ENCODE measurements at places on chromosomes 5 and 9.

DNA sequence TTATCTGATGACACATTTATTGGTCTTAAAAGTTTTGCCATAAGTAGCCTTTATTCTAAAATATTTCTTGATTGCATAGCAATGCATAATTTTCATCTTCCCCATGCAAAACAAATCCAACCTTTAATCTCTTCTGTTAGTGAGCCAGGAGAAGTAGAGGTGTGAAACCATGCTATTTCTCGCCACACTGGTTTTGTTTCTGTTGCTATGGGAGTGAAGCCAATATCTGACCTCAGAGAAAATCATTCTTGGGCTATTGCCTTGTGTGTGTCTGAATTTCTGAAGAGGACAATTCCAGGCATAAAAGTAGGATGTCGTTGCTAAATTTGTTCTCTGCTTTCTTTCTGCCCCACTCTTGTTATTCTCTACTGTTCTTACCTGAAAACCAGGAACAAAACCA lies 183.6 kb downstream of the PTTG1 start:
- no peak for DNase-seq

DNA sequence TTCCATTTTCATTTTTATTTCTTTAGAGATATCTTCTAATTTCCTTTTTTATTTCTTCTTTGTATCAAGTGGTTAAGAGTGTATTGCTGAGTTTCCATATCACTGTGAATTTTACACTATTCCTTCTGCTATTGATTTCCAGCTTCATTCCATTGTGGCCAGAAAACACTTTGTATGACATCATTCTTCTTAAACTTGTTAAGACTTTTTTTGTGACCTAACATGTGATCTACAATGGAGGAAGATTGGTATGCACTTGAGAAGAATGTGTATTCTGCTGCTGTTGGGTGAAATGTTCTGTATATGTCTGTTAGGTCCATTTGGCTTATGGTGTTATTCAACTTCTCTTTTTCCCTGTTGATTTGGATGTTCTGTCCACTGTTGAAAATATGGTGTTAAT lies 274.2 kb upstream of the PUM3 start:
- no peak for DNase-seq

DNA sequence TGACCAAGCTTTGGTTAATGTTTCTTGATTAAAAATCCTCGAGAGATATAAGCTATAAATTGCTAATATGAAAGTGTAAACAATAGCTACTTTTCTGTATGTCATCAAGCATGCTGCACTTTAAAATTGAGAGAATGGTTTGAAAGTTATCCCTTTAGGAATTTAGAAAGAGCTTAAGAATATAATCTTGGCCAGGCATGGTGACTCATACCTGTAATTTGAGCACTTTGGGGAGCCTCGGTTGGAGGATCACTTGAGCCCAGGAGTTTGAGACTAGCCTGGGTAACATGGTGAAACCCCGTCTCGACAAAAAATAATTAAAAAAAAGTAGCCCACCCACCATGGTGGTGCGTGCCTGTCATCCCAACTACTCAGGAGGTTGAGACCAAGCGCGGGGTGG lies 12.2 kb upstream of the MROH2B start:
- DNase-seq = no peak

DNA sequence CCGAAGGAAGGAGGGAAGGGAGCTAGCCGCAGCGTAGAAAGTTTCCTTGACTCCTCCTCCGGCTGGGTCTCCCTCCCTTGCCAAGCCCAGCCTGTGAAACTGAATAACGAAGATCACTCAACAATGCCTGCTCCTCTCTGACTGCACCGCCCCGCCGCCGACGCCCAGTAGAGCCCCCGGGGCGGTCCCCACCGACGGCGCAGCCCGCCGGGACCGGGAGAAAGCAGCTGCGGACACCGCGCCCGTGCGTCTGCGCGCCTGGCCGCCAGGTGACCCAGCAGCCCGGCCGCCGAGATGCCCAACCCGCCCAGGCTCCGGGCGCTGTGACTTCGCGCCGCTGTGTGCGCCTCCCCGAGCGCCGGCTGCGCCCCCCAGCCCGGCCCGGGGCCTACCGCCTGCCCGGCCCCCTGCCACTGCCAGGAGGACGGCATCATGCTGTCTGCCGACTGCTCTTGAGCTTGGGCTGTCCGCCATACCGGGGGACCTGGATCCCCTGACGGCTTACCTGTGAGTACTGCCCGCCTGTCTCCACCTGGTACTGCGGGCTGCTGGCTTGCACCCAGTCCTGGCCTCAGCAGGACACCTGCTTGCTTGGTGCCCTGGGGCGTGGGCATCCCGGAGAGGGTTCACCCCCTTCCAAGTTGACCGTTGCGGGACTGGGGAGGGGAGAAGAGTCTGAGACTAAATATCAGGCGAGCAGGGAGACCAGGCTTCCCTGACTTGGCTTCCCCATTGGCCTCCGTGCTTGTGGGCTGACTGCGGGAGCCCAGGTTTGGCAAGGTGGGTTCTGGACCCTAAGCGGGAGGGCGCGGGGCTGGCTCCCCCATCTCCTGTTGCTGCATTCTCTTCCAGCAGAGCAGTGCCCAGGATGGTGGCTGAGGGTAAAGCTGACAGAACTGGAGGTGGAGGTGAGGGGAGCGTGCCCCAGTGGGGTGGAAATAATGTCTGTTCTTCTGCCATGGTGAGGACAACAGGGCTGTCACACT lies 26.2 kb upstream of the SPTLC1 start:
- no peak for DNase-seq

DNA sequence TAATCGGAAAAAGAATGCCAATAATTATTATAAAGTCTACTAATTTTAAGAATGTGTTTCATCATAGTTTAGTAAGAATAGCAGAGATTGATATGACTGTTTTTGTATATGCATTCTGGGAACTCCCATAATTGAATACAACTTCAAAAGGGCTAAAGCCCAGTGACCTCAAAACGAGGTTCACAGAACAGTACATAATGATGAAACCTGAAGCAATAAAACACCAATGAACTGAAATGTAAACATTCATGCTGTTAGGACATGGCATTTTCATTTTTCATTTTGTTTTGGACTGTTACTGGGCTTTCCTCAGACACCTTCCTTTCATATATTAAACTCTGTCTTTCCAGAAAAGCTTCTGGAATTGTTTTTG lies 684 bp upstream of the JMY start:
- DNase-seq = no peak

DNA sequence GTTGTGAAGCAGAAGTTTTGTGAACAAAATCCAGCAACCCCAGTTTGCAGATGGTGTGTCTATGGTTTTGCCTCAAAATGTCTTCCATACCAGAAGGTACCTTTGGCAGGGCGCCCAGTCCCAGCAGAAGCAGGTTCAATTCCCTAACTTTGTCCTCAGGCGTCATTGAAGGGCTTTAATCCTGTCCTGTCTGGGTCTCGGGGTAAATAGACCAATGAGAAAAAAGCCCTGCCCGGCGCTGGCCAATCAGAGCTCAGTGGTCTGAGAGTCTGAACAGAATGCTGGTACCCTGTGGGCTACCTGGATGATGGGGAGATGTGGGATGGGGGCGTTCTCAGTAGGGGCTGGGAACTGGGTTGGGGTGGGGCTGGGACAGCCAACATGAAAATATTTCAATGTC lies 6.2 kb upstream of the ST6GALNAC4 start:
- no peak for DNase-seq

DNA sequence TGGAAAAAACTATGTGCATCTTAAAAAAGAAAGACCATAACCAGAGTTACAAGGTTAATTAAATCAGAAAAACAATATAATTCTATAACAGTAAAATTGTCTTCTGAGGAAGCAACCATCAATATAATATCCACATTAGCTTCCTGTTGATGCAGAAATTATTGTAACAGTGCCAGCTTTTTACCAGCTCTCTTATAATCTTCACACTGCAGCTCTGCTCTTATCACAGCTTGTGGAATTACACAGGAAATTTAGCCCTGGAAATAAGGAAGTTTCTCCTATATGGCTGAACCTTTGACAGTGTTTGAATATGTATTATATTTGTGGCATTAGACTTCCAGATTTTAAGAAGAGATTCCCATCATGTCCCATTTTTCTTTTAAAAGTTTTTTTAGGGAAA lies 49.1 kb upstream of the TEK start:
- no peak for DNase-seq

DNA sequence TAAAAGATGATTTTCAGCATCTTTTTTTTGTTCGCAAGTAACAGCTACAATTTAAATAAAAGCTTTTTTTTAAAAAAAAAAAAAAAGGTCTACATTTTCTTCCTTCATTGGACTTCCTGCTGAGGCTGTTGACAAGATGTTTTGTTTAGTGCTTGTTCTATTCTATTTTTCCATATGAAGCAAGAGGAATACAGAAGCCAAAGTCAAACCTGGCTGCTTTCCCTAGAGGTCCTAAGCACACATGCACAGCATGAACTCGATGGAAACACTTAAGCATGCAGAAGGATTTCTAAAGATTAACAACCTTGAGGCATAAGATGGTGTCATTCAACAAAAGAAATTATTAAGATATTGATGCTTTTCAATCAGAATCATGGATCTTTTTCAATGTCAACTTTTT lies 105.1 kb downstream of the ADCY2 start:
- no peak for DNase-seq

DNA sequence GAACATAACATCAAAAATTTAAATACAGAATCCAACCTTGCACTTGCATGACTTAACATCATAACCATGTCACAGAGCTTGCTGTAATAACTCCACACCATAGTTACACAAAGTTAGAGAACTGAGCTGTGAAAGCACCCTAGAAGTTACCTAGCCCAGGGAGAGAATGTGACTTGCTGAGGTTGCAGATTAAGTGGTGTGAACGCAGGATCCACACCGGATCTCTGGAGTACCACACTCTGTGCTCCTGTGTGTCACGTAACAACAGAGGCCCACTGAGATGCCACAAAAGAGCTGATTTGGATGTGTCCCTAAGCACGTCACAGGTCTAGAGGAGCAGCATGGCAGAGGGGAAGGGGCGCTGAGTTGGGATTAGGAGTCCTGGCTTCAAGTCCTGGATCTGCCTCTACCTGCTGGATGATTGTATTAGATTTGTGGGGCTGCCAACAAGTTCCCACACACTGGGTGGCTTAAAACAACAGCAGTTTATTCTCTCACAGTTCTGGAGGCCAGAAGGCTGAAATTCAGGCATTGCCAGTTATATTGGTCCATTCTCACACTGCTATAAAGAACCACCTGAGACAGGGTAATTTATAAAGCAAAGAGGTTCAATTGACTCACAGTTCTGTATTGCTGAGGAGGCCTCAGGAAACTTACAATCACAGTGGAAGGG lies 213.3 kb upstream of the TBC1D2 start:
- no peak for DNase-seq

DNA sequence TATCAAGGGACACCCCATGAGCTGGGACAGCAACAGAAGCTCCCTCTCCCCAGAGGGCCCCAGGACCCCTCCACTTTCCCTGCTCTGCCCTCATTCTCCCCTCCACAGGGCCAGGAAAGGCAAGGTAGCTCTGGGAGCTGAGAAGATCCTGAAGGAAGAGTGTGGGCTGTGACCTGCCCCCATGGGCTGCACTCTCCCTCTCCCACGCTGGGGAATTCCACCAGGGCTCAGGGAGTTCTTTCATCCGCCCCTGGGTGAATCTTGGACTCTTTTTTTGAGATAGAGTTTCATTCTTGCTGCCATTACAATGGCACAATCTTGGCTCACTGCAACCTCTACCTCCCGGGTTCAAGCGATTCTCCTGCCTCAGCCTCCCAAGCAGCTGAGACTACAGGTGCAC lies 73.8 kb downstream of the C9orf50 start:
- no peak for DNase-seq

- DNase-seq = no peak
Observed at GRCh38 chr9:8769153-8769552, 969.6 kb upstream of the DMAC1 start.

DNA sequence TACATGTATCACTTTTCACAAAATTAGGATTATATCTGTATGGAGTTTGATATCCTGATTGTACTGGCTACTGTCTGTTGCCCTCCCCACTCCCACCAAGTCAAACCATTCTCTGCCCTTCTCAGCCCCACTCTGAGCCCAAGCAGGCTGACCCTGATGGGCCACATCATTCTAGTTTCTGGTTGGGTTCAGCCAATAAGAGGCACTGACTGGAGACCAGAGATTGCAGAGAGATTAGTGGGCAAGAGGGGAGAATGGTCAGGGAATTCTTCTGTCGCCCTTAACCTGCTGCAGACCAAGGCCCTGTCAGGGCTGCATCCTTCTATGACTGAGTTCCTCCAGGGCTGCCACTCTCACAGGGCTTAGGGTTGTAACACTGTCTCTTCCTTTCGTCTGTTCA lies 2.7 kb downstream of the HSPB3 start:
- DNase-seq = no peak

DNA sequence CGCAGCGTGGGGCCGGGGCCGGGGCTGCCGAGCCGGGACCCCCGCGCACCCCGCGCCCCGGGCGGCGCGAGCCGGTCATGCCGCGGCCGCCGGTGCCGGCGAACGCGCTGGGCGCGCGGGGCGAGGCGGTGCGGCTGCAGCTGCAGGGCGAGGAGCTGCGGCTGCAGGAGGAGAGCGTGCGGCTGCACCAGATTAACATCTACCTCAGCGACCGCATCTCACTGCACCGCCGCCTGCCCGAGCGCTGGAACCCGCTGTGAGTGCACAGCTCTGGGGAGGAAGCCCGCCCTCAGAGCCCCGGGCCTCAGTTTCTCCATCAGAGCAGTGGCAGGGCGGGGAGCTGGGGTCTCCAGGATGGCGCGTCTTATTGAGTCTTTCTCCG lies 335 bp downstream of the GALNT12 start:
- no peak for DNase-seq

GRCh38 chr9:76374783-76375559 lies 19.3 kb downstream of the RFK start:
- DNase-seq = peak; percentile 80

DNA sequence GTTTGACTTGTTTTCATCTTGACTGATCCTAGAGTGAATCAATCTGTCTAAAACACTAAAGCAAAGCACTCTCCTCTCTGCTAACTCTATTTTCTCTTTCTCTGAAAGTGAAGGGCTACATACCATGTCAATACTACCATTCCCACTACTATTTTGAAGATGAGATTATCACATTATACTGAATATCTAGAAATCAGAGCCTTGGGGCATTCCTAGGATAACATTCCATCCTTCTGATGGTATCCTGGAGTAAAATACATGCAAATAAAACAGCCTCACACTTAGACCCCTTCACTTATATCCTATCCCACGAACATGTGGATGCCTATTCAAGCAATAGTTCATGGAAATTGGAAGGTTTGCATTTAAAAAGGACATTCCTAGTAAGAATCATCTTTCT lies 309.3 kb upstream of the ACTBL2 start:
- no peak for DNase-seq

GRCh38 chr5:119315516-119315949 lies 40.3 kb upstream of the TNFAIP8 start:
- no peak for DNase-seq

DNA sequence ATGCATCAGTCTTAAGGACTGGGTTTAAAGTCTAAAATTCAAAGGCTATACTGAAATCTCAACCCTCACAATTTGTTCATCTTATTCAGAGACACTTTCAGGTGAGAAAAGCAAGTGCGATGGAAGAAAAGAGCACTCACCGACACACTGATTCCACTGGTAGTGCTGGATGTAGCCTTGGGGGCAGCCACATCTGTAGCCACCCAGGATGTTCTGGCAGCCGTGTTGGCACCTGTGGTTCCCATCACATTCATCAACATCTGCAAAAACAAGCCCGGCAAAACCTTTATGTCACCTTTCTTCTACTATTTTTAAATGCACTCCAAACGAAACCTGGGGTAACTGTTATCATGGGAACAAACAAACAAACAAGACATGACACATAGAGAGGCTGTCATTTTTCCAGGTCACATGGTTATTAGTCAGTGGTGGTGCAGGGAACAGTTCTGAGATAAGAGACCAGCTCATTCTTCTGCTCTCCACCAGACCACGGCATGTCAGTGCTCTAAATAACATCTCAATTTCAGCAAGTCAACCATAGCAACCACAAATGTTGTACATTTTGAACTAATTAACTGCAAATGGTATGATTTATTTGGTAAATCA lies 188.4 kb downstream of the SLC12A2 start:
- peak; percentile 96 for DNase-seq
